Stimulated activated naive CD4-positive, alpha-beta T cell (primary cell): ENCODE measurements at places on chromosomes 1 and 21.
A peak's percentile ranks its signal among the peaks of the same experiment; 100 is the strongest.

- no peak for DNase-seq
Measured at GRCh38 chr21:42650441-42651421, 2.7 kb upstream of the PDE9A start.

DNA sequence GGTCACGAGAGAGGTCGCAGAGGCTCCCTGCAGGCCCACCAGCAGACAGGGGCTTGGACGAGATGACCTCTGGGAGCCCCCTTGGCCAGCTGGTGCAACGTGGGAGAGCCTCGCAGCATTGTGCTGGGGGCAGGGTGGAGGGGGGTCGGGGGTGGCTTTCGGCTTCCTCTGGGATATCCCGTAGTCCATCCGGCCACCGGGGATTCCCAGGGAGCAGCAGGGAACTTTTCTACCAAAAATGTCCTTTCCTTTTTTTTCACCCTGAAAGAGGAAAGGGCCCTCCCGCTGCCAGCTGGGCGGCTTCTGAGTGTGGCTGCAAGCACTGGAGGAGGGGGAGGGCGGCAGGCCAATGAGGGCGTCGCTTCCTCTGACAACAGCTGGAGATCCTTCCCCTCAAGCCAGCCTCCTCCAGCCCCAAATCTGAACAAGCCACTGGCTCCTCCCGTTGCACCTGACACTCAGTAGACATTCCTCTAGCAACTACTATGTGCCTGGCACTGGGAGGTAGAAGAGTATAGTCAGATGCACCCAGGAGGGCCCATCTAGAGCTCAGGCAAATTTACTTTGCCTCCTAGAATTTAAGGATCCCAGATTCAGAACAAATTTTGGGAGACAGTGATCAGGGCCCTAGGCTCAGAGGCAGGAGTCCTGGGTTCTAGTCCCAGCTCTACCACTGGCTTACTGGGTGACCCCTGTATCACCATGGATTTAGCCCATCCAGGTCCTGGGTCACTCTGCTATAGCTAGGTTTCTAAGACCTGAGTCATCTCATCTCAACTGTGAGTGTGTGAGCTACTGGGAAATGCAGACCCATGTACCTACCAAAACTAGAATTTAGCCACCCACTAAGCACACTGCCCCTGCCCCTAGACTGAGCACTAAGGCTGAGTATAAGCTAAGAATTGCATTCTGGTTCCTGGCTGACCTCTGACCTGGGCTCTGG is 2.7 kb downstream of the MOB3C start:
- peak; percentile 32 for DNase-seq

- no peak for DNase-seq
Measured at GRCh38 chr21:20856926-20857325, 141.3 kb upstream of the NCAM2 start.

- DNase-seq = no peak
Measured at GRCh38 chr1:25794325-25794724, 5.7 kb upstream of the SELENON start.

- peak; percentile 25 for DNase-seq
Measured at GRCh38 chr1:228416217-228416933, at the start of gene TRIM17. TSS of gene TRIM17 (minus strand) at chr1:228416861. CDS start at chr1:228415072, 1,789 bp downstream.
